ENCODE measurements at places on chromosomes 2 and 18. TPM values are rescaled to one million over a fixed set of nuclear protein-coding genes. Genes with fewer than 3 reads are reported as not detected.

Gene SERPINB4
- polyA plus RNA-seq: not detected

Gene STARD6
- not detected for polyA plus RNA-seq

Gene RTP5
- polyA plus RNA-seq: 0.10 TPM

Gene NETO1
- polyA plus RNA-seq: 1.6 TPM

Gene C2orf92
- polyA plus RNA-seq: 4.3 TPM

Gene STAM2
- polyA plus RNA-seq: 22.7 TPM

Gene INPP5D
- polyA plus RNA-seq: 2.8 TPM

Gene ASIC4
- polyA plus RNA-seq: 0.11 TPM

Gene AMER3
- 0.03 TPM for polyA plus RNA-seq

All from adipose tissue (tissue), 3 donors.